Osteocyte (in vitro differentiated cells): ENCODE measurements at places on chromosomes 11 and 22. TPM values are rescaled to one million over a fixed set of nuclear protein-coding genes. Genes with fewer than 3 reads are reported as not detected.

- H3K4me3 ChIP-seq = no peak overlapping the region
- DNase-seq = no peak
- H3K27me3 ChIP-seq = peaks cover 37% of the 10 kb centered on the region
- H3K27ac ChIP-seq = no peak overlapping the region
These were observed 42.6 kb downstream of the SLC22A12 start for GRCh38 chr11:64633555-64634159.

- peaks cover 89% of the 10 kb centered on the region for H3K27me3 ChIP-seq
- H3K4me3 ChIP-seq = no peak overlapping the region
- peaks cover 4% of the 10 kb centered on the region for H3K4me1 ChIP-seq
- DNase-seq = peak; percentile 44
- no peaks in the 10 kb centered on the region for H3K36me3 ChIP-seq
- no peak overlapping the region for H3K27ac ChIP-seq
These were observed 2.2 kb upstream of the SYT13 start for GRCh38 chr11:45288339-45288738.

- no peak overlapping the region for H3K4me3 ChIP-seq
- no peak overlapping the region for H3K27ac ChIP-seq
- no peaks in the 10 kb centered on the region for H3K4me1 ChIP-seq
- no peak for DNase-seq
- no peaks in the 10 kb centered on the region for H3K36me3 ChIP-seq
- peaks cover 18% of the 10 kb centered on the region for H3K27me3 ChIP-seq
These were observed 187.3 kb upstream of the B3GAT1 start for GRCh38 chr11:134599299-134599771.

DNA sequence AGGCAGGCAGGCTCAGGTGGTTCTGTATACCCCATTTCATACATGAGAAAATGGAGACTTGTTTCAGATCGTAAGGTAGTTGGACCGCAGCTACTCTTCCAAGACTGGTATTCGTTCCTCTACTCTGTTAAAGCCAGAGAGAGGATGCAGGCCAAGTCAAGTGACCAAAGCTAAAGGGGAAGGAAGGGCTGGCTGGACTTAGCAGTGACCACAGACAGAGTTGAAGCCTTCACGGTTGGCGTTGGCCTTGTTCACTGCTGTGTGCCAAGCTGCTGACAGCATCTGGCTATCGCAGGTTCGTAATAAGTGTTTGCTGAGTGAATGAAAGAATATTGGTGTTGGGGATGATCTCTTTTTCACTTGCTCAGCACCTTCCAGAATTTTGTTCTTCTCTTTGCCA lies 64.2 kb downstream of the PTPRJ start:
- H3K4me1 ChIP-seq = peaks cover 20% of the 10 kb centered on the region
- H3K27ac ChIP-seq = no peak overlapping the region
- no peaks in the 10 kb centered on the region for H3K36me3 ChIP-seq
- no peaks in the 10 kb centered on the region for H3K27me3 ChIP-seq
- no peak for DNase-seq

DNA sequence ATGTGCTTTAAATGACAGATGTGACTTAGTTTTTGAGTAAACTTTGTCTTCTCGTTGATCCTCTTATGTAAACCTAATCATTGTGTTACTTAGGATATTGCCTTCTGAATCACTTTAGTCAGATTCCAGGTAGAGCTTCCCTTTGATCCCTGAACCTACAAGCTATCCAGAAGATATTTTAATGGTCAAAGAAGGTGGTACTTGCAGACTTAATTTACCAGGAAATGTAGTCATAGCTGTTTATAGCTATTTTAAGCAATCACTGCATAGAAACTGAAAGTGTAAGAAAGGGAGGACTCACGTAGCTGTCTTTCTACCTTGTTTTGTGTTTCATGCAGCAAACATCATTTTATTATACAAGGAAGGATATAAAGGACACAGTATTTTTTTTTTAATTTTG lies 189.5 kb downstream of the DDX10 start:
- peak overlapping the region; percentile 67 for H3K27ac ChIP-seq
- DNase-seq = no peak
- H3K4me3 ChIP-seq = peak overlapping the region; percentile 49

Gene C22orf15
- total RNA-seq = not detected in 2 replicates

Gene DNHD1
- total RNA-seq = 6.6 and 8.7 TPM in 2 replicates

Gene F2
- 0.19 TPM in 1 of 2 replicates, not detected in the other for total RNA-seq

Gene OR8G5
- not detected in 2 replicates for total RNA-seq
